NCI-H1417 treated with DMSO at 0.1 percent for 48 hours (cell line): ENCODE measurements at places on chromosomes 6 and 20.
A peak's percentile ranks its signal among the peaks of the same experiment; 100 is the strongest.

GRCh38 chr6:100185615-100186014 lies 191.6 kb upstream of the MCHR2 start:
- no peak for DNase-seq

- peak; percentile 42 for DNase-seq
Measured at GRCh38 chr20:17014217-17014616, 212.6 kb upstream of the PCSK2 start.

DNA sequence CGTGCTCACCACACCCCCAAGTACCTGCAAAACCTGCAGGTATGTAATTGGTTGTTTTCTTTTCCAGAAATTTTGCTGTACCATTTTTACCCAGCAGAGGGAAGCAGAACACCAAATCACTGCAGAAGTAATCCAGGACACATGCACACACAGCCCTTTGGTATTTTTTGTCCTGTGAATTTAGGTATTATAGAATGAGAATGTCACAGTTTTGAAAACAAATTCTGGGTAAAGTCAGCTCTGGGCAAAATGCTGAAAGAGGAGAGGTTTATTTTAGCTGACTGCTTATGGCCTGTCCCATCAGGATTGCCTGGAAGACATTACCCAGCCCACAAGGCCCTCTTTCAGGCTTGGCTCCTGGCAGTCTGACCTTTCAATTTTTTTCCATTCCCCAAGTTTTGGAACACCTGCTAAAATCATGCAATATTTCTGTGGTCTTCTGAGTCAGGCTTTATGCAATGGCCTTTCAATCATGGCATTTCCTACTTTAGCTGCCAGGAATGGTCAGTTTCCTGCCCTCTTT lies 3.5 kb upstream of the EFHC1 start:
- DNase-seq: no peak

DNA sequence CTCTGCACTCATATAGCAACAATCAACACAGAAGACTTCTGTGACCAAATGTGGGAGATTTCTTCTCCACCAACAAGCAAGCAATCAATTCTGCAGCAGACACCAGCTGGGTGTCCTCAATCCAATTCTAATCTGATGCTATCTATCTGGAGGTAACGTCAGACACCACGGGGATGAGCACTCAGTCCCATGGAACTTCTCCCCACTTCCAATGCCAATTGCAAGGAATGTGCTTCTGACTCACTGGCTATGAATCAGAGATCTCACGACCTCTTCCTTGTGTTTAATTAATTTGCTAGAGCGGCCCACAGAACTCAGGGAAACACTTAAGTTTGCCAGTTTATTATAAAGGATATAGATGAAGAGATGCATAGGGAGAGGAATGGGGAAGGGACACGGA lies 103.5 kb upstream of the SIRPG start:
- no peak for DNase-seq

GRCh38 chr6:92376691-92377090 lies 1042.7 kb downstream of the EPHA7 start:
- DNase-seq: no peak
